ENCODE measurements at places on chromosomes 7 and 10. TPM values are rescaled to one million over a fixed set of nuclear protein-coding genes. Genes with fewer than 3 reads are reported as not detected.

GRCh38 chr10:74823791-74824183, 2.6 kb upstream of the KAT6B start:
- DNase-seq = peak; percentile 23

DNA sequence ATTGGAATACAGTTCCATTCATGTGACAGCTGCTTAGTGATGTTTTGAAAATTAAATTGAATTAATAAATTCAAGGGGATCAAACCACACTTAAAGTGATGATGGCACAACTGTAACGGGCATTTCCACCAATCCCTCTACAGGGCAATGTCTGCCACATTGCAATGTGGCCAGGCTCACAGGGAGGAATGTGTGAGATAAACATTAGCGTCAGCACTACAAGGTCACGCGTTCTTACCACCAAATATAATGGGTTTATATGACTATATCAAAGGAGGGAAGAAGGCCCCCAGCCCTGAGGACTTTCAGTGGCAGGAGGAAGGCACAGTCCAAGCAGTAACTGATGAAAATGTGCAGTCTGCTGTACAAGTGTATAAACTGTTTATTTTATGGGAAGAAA, 31.1 kb upstream of the CELF2 start:
- DNase-seq = peak; percentile 14

GRCh38 chr10:31209478-31209877, 109.5 kb upstream of the ZEB1 start:
- DNase-seq = no peak

Gene PAX4
- total RNA-seq = not detected
